ENCODE measurements at places on chromosomes 5 and 9.

DNA sequence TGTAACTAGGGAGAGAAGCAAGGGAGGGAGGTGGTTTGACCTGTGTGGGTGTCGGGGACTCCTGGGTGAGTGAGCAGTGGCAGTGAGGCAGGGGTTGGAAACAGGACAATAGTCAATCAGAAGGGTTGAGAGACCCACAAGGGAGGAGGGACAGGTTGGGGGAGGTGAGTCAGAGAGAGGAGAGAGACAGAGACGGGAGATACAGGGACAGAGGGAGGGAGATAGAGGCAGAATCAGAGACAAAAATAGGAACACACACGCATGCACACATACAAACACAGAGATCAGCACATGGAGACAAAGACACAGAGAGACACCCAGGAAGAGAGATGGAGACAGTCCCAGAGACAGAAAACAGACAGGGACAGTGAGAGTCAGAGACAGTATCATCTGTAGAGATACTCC is 39.3 kb upstream of the PTGS1 start:
- no peak for DNase-seq

- DNase-seq = no peak
Observed at GRCh38 chr5:78809444-78809843, 160.9 kb upstream of the LHFPL2 start.

GRCh38 chr9:121206516-121207370 is 5.1 kb upstream of the RAB14 start:
- DNase-seq = no peak

DNA sequence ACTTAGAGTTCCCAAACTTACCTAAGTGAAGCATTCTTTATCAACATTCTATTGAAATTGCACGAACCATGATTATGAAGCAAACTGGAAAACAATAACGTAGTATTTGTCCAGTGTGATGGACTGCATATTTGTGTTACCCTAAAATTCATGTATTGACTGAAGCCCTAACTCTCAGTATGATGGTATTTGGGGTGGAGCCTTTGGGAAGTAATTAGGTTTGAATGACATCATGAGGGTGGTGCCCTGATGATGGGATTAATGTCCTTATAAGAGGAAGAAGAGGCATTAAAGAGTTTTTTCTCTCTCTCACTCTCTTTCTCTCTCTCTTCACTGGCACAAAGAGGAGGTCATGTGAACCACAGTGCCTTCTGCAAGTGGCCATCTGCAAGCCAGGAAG is 365.4 kb upstream of the PTGER4 start:
- DNase-seq = no peak

GRCh38 chr5:159478950-159479349 is 148.7 kb upstream of the IL12B start:
- no peak for DNase-seq

- DNase-seq = no peak
Observed at GRCh38 chr5:82748688-82749460, 328.3 kb downstream of the TMEM167A start.
